ENCODE measurements at places on chromosomes 7 and 10. TPM values are rescaled to one million over a fixed set of nuclear protein-coding genes. Genes with fewer than 3 reads are reported as not detected.

The COL28A1 gene
- total RNA-seq, result 7.3 TPM

GRCh38 chr7:90723866-90724265 is 127.7 kb downstream of the CDK14 start:
- H3K36me3 ChIP-seq, result no peaks in the 10 kb centered on the region
- no peak overlapping the region for H3K27ac ChIP-seq
- H3K4me3 ChIP-seq, result no peak overlapping the region
- DNase-seq, result no peak
- H3K27me3 ChIP-seq, result no peaks in the 10 kb centered on the region

GRCh38 chr7:14787551-14787950 is 115.0 kb downstream of the DGKB start:
- H3K36me3 ChIP-seq, result no peaks in the 10 kb centered on the region
- H3K4me1 ChIP-seq, result no peaks in the 10 kb centered on the region
- H3K27me3 ChIP-seq, result no peaks in the 10 kb centered on the region
- DNase-seq, result no peak

DNA sequence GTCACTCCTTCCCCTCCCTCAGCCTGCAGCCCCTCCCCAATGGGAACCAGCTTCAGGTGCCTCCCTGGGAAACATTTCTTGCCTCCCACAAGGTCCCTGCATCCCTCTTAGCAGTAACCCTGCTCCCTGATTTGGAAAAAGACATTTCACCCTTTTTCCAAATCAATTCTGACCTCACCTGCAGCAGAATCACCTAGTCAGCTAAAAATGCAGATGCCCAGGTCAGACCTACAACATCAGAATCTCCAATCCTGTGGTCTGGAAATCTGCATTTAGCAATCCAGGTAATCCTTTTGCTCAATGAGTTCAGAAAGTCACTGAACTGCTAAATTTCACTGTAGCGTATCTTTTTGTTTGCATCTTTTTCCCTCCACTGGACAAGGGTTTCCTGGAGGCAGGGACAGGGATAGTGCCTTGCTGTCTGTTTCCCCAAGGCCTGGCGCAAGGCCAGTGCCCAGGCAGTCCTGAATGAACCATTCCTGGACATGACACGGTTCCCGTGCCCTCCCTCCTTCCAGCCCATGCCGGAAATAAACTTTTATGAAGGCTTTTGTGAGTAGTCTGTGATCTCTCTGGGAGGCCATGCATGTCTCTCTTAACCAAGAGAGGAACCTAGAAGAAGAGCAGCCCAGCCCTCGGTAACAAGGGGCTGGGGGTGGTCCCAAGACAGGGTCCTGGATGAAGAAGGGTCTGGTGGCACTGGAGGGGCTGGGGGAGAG is 44.0 kb downstream of the COL13A1 start:
- H3K36me3 ChIP-seq, result no peaks in the 10 kb centered on the region
- H3K4me1 ChIP-seq, result no peaks in the 10 kb centered on the region
- no peak overlapping the region for H3K27ac ChIP-seq
- no peak for DNase-seq

GRCh38 chr7:105787793-105788192 is 88.6 kb downstream of the ATXN7L1 start:
- no peaks in the 10 kb centered on the region for H3K36me3 ChIP-seq
- H3K4me1 ChIP-seq, result peaks cover 8% of the 10 kb centered on the region
- no peak overlapping the region for H3K4me3 ChIP-seq

GRCh38 chr10:61921143-61921542 is 19.6 kb downstream of the ARID5B start:
- H3K4me3 ChIP-seq, result no peak overlapping the region
- H3K4me1 ChIP-seq, result peaks cover 40% of the 10 kb centered on the region
- H3K27ac ChIP-seq, result peak overlapping the region; percentile 0
- H3K36me3 ChIP-seq, result peaks cover 17% of the 10 kb centered on the region
- no peaks in the 10 kb centered on the region for H3K27me3 ChIP-seq

DNA sequence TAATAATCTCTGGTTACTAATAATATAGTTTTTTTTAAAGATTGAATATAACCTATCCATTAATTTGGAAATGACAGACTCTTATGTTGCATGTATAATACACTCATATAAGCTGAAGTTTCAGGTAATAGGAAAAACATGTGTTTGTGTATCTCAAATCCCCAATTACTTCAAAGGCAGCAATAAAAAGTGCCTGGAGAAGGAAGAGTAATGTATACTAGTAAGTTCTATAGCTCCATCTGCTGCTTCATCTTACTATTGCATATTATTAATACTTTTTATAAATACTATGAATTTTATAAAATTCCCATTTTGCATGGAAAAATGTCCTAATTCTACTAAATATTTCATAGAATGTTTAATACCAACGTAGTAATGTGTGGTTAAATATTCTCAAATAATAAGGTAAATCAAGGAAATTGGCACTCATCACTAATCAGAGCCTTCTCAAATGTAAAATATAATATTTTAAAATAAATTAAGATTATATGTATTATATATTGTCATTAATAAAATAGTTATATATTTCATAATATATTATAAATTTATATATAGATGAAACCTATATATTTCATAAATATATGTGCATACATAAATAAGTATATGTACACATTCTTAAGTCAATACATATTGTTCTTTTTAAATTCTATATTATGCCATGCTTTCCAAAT is 311.9 kb downstream of the HGF start:
- no peak overlapping the region for H3K4me3 ChIP-seq
- no peak for DNase-seq
- H3K27me3 ChIP-seq, result no peaks in the 10 kb centered on the region
- no peak overlapping the region for H3K27ac ChIP-seq

GRCh38 chr7:36037121-36037662 is 115.9 kb upstream of the EEPD1 start:
- DNase-seq, result no peak
- H3K4me1 ChIP-seq, result 0 out of 2 replicates have a peak, but pooled peaks cover 3% of the 10 kb centered on the region
- no peak overlapping the region for H3K4me3 ChIP-seq
- no peaks in the 10 kb centered on the region for H3K36me3 ChIP-seq
- no peak overlapping the region for H3K27ac ChIP-seq

DNA sequence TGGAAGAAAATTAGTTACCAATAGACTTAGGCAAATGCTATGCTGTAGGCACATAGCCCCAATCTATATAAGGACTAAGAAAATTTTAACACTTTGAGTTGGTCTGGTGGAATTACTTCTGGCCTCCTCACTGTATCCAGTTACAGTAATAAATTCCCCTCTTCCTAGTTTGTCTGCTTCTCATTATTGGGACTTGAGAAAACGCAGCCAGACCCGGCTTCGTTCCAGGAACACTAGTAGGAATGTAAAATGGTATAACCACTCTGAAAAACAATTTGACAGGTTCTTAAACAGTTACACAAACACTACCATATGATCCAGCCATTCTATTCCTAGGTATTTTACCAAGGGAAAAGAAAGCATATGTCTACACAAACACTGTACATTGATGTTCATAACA is 150.2 kb downstream of the VPS50 start:
- no peaks in the 10 kb centered on the region for H3K27me3 ChIP-seq
- no peaks in the 10 kb centered on the region for H3K4me1 ChIP-seq
- DNase-seq, result no peak
- no peaks in the 10 kb centered on the region for H3K36me3 ChIP-seq
- H3K27ac ChIP-seq, result no peak overlapping the region
- no peak overlapping the region for H3K4me3 ChIP-seq

DNA sequence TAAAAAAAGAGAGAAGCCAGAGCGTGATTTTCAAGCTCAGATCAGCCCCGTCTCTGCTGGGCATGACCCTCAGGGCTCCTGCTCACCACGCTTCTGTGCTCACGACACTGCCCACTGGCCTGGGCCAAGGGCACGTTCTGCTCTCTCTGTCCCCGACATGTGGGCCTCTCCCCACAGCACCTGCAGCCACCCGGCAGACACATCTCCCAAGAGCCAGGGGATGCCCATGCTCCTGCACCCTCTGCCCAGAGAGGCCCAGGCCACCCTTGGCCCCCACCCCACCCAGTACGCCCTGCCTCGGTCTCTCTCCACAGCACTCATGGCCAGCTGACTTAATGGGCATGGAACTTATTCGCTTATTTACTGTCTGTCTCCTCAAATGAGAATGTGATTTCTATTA is 175.4 kb upstream of the RNF32 start:
- H3K27me3 ChIP-seq, result no peaks in the 10 kb centered on the region
- no peak overlapping the region for H3K27ac ChIP-seq
- no peaks in the 10 kb centered on the region for H3K36me3 ChIP-seq

DNA sequence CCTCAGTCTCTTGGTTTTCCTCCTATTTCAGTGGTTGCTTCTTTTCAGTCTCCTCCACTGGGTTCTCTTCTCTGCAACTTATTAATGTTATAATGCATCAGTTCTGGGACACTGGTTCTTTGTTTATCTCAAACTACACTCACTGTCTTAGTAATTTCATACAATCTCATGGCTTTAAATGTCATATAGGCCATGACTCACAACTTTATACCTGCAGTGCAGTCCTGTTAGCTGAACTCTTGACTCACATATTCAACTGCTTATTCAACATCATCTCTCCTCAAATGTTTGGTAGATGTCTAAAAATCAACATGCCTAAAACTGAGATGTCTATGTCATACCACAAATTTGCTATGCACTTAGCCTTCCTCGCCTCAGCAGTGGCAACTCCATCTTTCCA is 101.2 kb upstream of the PALS2 start:
- no peak overlapping the region for H3K4me3 ChIP-seq
- peaks cover 14% of the 10 kb centered on the region for H3K4me1 ChIP-seq
- no peak for DNase-seq
- no peaks in the 10 kb centered on the region for H3K36me3 ChIP-seq
- no peaks in the 10 kb centered on the region for H3K27me3 ChIP-seq

- H3K4me1 ChIP-seq, result no peaks in the 10 kb centered on the region
- no peak overlapping the region for H3K4me3 ChIP-seq
- no peak overlapping the region for H3K27ac ChIP-seq
- DNase-seq, result no peak
- H3K27me3 ChIP-seq, result no peaks in the 10 kb centered on the region
Measured at GRCh38 chr7:31371621-31372020, 31.1 kb upstream of the NEUROD6 start.

The CDC14C gene
- not detected for total RNA-seq

The SRRM3 gene
- total RNA-seq, result 1.7 TPM

DNA sequence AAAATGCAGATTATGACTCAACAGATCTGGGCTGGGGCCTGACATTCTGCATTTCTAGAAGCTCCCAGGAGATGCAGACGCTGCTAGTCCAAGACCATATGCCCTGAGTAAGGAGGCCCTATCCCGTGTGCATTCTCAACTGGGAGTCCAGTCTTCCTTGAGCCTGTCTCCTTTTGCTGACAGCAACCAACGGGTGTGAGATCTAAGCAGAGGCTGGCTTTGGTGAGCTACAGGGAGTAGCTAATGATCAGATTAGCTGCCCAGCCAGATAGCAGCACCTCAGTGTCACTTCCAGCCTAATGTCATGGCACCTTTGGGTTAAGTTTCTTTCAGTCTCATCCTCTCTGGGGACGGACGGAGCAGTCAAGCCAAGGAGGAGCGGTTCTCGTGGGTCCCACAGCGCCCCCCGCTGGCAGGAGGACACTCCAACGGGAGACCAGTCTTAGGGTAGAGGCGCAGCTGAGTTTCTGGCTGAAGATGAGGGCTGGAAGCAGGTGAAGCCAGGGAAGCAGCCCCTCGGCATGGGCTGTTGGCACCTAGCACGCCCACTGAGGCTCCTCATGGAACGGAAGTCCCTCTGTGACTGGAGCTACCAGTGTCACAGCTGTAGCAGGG is 154.0 kb downstream of the CCDC3 start:
- H3K27ac ChIP-seq, result no peak overlapping the region
- H3K27me3 ChIP-seq, result no peaks in the 10 kb centered on the region
- no peak overlapping the region for H3K4me3 ChIP-seq
- H3K4me1 ChIP-seq, result peaks cover 12% of the 10 kb centered on the region

- H3K27ac ChIP-seq, result no peak overlapping the region
- DNase-seq, result no peak
- H3K27me3 ChIP-seq, result no peaks in the 10 kb centered on the region
- no peaks in the 10 kb centered on the region for H3K4me1 ChIP-seq
- no peak overlapping the region for H3K4me3 ChIP-seq
Measured at GRCh38 chr10:70163448-70163847, 6.9 kb downstream of the SAR1A start.

- no peaks in the 10 kb centered on the region for H3K27me3 ChIP-seq
- no peak overlapping the region for H3K4me3 ChIP-seq
- no peaks in the 10 kb centered on the region for H3K36me3 ChIP-seq
Measured at GRCh38 chr7:118372530-118372929, 148.0 kb downstream of the ANKRD7 start.
